ENCODE measurements at places on chromosomes 3 and 15.

DNA sequence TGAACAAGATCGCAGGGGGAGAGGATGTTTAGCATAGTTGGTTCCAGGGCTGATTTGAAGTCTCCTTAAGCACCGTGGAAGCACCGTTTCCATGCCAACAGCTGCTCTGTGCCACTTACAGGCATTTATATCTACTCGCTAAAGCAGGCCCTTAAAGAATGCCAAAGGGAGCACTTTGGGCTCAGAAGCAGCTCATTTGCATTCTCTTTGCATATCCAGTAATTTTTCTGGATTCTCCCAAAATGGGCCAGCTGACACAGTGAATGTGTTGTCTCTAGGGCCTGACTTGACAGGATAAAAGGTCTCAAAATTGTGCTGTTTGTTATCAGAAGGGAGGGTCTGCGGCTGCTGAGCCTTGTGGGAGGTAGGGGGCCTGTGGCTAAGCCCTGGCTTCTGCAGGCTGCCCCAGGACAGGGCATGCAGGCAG, 138.6 kb downstream of the FBLN2 start:
- DNase-seq, result no peak

GRCh38 chr3:149648525-149648924, 9.3 kb downstream of the WWTR1 start:
- DNase-seq, result no peak

DNA sequence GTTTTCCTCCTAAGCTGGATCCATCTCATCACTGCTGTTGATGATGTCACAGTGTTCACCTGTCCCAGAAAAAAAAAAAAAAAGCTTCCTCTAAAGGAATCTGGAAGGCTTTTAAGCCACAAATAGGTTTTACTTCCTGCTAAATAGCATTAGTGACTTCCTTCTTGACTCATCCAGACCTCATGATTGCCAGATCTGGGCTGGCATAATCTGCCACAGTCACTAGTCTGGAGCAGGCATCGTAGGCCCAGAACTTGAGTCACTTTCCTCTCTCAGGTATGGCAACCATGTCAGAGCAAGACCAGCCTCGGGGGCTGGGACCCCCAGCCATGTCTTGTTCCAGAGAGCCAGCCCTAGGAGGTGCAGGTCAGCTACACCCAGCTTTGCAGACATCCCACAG, 266.5 kb upstream of the CADM2 start:
- DNase-seq, result no peak

GRCh38 chr15:70269311-70269911, 171.7 kb upstream of the TLE3 start:
- DNase-seq, result no peak

- no peak for DNase-seq
Measured at GRCh38 chr3:32592011-32592410, 21.4 kb upstream of the DYNC1LI1 start.
